ENCODE measurements at places on chromosomes 6 and 20. TPM values are rescaled to one million over a fixed set of nuclear protein-coding genes. Genes with fewer than 3 reads are reported as not detected.

The TMEM200A gene
- total RNA-seq: under 0.01 TPM

The SLC26A8 gene
- not detected for total RNA-seq

The GGTLC1 gene
- total RNA-seq: not detected

The MDN1 gene
- 17.8 TPM for total RNA-seq

The PM20D2 gene
- 11.3 TPM for total RNA-seq

The ADGRG6 gene
- total RNA-seq: 21.7 TPM

Measured in tracheal epithelial cell (primary cell).